Glutamatergic neuron (in vitro differentiated cells): ENCODE measurements at places on chromosomes 1 and 21.

DNA sequence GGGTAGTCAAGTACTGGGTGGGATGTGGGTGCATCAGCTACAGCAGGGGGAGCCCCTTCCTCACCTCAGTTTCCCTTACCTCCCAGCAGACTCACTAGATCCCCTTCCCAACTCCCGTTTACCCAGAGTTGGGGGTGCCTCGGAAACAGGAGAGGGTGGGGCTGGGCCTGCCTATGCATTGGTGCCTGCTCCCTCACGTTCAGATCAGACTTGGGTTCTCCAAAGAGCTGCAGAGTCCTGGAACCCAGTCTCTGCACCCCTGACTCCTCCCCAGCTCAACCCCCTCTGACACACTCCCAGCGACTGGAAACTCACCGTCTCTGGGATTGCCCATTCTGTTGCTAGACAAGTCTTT is 6.0 kb downstream of the FOXO6 start:
- no peak for DNase-seq

- DNase-seq: no peak
Measured at GRCh38 chr1:116246174-116246573, 126.9 kb upstream of the ATP1A1 start.

- no peak for DNase-seq
Measured at GRCh38 chr1:46687093-46687659, 15.5 kb downstream of the TEX38 start.

GRCh38 chr1:229224308-229224707 is 46.6 kb upstream of the RAB4A start:
- DNase-seq: no peak

DNA sequence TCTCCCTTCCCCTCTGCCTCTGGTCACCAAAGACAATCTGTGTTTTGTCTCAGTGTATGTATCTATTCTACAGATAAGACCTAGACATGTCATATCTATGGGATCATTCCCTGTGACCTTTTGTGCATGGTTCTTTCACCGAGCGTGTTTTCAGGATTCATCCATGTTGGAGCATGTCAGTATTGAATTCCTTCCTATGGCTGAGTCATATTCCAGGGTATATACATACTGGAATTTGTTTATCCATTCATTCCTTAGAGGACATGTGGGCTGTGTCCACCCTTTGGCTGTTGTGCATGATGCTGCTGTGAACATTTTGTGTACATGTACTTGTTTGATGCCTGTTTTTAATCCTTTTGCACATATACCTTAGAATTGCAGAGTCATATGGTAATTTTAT is 69.9 kb downstream of the NFASC start:
- DNase-seq: no peak

- no peak for DNase-seq
Measured at GRCh38 chr1:206812471-206812870, 40.2 kb upstream of the IL10 start.

DNA sequence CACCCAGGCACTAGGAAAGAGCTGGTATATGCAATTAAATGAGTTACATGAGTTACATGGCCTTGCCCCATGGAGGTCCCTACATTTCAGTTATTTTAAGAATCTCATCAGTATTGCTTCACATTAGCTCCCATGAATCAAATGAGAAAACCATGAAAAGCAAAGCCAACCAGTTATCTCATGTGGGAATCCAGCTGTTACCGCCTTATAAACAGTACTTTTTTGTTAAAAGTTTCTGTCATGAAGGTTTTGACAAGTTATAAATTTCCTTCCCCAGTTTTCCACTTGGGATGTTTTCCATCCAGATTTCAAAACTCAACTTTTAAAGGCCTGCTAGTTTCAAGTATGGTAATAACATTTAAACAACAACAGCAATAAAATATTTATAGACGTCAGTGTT is 544.8 kb downstream of the NUF2 start:
- DNase-seq: no peak
